Activated CD8-positive, alpha-beta memory T cell treated with anti-CD3 and anti-CD28 coated beads for 1 hour (primary cell): ENCODE measurements at places on chromosomes 1 and 21.

GRCh38 chr1:69738458-69739250, 170.9 kb downstream of the LRRC7 start:
- DNase-seq = no peak

- no peak for DNase-seq
Measured at GRCh38 chr1:31658721-31659120, 14.0 kb upstream of the PEF1 start.

DNA sequence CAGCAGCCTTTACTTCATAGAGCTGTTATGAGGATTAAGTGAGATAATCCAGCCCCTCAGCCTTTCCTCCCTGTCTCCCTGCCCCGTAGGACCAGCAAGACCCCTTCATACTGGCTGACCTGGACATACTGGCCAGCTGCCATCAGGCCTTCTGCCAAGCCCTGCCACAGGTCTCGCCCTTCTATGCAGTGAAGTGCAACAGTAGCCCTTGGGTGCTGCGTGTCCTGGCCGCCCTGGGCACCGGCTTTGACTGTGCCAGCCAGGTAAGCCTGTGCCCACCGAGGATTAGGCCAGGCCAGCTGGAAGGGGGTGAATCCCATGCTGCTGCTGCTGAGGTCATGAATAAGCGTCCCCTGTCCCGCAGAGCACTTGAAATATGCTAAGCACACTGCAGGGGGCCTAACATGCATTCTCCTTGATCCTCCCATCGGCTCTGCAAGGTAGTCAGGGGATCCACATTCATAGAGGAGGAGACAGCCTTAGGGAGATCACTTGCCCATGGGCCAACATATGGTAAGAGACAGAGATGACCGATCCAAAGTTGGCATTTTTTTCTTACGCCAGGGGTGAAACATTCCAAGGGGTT, 73.3 kb upstream of the TINAGL1 start:
- no peak for DNase-seq

- no peak for DNase-seq
Measured at GRCh38 chr1:185811073-185811709, 77.0 kb downstream of the HMCN1 start.

DNA sequence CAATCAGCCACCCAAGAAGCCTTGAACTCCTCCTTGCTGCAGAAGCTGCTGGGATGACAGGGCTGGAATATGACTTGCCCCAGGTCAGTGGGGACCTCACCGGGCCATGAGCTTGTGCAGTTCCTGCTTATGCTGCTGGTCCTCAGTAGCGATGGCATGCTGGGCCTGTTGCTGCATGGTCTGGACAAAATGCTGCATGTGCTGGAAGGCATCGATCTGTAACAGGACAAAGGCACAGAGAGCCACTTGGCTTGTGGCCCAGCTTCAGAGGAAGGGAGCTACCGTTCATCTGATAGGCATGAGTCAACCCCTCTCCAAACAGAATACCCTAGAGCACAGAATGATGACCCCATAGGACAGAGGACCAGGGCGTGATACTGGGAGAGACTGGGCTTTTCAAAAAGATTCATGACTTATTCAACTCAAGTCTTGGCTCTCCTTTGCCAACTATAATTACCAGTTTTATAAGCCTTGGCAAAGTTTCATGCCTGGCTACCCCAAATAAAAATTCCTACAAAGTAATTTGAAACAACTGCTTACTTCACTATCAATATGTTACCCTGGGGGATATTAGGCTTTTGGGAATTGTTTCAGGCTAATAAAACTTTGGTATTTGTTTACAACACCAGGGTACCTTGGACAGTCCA, 34.7 kb upstream of the EXOSC10 start:
- no peak for DNase-seq

DNA sequence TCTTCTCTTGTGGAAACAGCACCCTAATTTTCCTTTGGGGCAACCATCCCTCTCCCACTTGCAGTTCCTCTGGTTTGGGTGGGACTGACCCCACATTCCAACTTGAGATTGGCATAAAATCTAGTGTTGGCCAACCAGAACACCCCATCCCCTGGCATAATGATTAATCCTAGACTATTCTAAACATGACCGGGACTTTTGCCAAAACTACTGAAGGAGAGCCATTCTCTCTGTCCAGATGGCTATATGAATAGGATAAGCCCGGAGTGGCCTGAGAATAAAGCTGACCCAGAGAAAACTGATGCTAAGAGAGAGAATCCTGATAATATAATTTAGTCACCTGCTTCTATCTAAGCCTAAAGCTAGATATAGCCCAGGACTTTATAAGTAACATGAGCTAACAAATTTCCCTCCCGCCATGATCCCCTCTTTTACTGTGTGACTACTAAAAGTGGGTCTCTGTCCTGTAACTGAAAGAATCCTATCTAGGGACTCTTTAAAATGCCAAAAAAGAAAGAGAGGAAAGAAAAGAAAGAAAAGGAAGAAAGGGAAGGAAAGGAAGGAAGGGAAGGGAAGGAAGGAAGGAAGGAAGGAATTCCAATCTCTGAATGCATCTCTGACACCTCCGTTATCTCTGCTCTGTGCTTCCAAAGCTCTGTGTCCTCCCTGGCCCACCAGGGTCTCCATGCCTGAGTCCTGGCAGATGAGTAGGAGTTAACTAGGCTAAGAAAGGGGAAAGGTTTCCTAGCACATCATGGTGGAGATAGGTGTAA, 28.0 kb upstream of the NRDC start:
- DNase-seq = no peak

- no peak for DNase-seq
Measured at GRCh38 chr1:151346082-151346768, 827 bp downstream of the RFX5 start.
